Epithelial cell of prostate (primary cell): ENCODE measurements at places on chromosomes 3 and 15.

- DNase-seq, result no peak
Observed at GRCh38 chr15:57253500-57253899, 122.8 kb upstream of the CGNL1 start.

GRCh38 chr3:153273217-153273616 is 111.2 kb downstream of the RAP2B start:
- no peak for DNase-seq

DNA sequence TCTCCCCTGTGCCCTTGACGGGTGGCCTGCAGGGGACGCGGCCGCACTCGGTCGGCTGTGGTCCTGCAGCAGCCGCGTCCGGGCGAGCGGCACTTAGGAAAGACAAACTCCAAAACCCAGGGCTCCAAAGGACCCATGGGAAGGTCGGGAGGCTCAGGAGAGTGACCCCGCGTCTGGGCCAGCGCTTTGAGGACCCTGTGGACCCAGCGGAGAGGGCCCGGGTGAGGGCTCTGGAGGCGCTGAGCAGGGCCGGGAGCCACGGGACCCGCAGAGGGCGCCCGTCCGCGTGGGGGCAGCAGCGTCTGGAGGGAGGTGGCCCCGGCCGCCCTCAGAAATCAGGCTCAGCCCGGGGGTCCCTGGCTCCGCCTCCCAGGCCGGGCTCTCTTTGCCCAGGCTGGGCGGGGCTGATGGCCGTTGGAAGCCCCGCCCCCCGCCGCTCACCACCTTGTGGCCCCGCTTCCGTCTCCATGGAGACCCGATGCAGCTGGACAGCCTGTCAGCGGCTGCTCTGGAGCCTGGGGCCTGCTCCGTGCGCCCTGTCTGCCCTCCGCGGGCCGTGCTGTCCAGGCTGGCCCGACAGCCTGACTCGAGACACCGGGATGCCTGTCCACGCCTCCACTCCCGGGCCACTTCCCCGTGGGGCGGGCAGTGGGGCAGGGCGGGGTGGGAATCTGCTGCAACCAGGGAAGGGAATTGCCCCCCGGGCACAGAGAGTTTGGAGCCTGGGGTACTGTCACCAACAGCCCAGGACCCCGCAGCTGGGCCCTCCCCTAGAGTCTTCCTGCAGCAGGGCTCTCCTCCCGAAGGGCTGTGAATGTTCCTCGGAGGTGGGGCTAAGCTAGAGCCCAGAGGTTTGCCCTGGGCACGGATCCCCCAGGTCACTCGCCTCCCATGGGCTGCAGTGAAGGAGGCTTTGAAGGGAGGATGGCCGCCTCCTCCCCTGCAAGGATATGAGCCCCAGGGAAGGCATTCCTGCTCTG is 34.8 kb upstream of the RPL32 start:
- no peak for DNase-seq

DNA sequence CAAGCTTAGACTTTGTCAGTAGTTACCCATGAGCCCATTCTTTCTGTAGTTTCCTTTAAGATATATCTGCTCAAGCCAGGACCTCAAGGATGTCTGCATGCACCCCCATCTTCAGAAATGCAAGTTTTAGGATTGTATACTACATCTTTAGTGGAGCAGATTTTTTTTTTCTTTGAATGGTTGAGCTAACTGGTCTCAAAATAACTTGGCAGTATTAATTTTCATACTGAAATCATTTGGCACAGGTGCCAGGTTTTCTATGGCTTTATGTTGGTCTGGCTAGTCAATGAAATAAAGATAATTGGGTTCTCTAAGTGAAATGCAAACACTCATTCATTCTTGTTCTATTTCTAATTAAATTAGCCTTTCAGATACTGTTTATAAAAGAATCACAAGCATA is 108.9 kb downstream of the ATG7 start:
- DNase-seq, result no peak

GRCh38 chr15:62902821-62903220 is 139.7 kb upstream of the TPM1 start:
- no peak for DNase-seq

GRCh38 chr3:121883507-121883906 is 10.7 kb upstream of the SLC15A2 start:
- no peak for DNase-seq

DNA sequence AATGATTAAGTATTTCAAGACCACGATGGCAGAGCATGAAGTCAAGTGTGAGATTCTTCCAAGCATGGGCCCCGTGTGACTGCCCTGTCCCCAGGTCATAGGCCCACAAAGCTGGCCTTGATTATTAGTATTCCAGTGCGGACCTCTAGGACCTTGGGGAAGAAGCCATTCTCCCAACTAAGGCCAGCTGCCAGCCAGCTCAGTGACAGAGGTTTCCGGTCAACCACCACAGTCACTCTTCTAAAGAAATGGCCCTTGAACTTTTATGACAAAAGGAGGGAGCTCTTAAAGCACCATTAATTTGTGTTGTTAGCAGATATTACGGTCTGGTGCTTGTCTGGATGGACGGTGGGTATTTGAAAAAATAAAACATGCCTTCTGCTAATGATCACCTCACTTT is 28.0 kb downstream of the FAM3D start:
- DNase-seq, result no peak

DNA sequence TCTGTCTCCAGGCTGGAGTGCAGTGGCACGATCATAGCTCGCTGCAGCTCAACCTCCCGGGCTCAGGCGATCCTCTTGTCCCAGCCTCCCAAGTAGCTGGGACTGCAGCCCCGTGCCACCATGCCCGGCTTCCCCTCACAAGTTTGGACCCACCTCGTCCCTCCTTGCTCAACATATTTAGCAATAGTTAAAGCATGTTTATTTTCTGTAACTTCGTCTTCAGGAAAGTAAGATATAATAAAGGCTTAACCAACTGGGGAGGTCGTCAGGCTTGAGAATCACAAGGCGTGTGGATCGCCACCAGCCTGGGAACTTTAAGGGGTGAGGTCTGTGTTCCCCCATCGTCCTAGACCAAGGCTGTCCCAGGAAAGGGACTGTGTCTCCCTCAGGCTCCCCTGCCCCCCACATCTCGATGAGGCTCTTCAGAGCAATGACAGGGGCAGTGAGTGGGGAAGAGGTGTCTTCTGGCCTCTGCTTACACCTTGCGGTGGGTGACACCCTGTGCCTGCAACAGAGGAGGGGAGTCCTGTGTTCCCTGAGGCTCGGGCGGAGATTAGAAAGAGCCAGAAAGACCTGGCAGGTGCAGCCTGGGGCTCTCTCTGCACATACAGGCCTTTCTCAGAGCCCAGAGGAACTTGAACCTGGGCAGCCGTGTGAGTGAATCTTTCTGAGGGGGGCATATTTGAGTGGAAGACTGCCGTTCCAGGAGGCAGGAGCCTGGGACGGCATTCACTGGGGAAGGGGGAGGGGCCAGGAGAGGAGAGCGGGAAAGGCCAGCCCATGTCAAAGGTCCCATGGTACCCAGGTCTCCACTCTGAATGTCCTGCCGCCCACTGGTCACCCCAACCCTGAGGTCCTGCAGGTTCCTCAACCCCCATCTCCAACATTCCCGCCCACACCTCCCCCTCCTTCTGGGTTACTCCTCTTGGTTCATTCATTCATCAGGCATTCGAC is 152.3 kb downstream of the SMAD6 start:
- no peak for DNase-seq

DNA sequence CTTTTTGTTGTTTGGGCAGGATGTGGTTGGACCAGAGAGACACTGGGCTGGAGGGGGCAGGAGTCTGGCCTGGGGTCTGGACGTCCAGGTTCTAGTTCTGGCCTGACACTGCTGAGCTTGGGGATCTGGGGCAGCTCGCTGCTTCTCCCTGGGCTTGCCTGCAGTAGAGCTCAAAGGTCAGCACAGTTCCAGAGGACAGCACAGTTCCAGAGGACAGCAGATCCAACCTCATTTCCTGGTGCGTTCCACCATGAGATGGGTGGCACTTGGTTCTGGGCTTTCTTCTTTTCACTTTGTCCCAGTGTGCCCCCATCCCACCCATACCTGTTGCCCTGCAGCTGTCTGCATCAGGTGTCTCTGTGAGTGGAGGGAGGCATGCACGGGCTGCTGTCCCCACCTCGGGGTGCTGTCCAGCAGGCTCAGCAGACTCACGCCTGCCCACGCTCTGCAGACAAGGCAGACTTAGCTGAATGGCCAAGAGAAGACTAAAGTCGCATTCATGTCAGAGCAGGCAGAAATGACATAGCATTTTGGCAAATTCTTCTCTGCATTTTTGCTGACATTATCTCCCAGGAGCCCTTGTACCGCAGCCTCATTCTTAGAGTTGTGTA is 16.7 kb downstream of the CACNA2D3 start:
- DNase-seq, result peak; percentile 22

- no peak for DNase-seq
Observed at GRCh38 chr3:64318668-64319271, 93.5 kb upstream of the PRICKLE2 start.

- DNase-seq, result no peak
Observed at GRCh38 chr3:134850761-134851160, 55.7 kb downstream of the EPHB1 start.

GRCh38 chr15:79811406-79812405 is 85.1 kb downstream of the MTHFS start:
- no peak for DNase-seq

DNA sequence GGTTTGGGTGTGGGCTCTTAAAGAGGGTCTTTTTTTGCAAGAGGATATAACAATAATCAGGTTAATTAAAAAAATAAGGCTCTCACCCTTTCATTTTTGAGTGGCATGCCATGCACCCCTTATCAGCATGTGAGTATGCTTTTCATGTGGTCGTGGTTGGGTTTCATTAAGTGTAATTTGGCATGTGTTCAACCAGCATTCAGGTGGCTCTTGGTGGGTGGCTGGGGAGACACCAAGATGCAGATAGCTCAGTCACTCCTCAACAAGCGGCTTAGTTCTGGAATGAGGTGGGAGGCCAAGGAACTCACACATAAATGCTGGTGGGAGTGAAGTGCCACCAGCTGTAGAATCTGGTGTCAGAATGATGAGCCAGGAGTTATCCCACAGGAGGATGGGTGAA is 66.8 kb downstream of the FLNB start:
- DNase-seq, result no peak

GRCh38 chr15:95277266-95277665 is 1045.9 kb downstream of the MCTP2 start:
- DNase-seq, result no peak

- DNase-seq, result no peak
Observed at GRCh38 chr3:194638991-194639605, 5.9 kb upstream of the TMEM44 start.

GRCh38 chr15:37208146-37209040 is 108.0 kb upstream of the MEIS2 start:
- no peak for DNase-seq

- no peak for DNase-seq
Observed at GRCh38 chr3:120198305-120198878, 86.6 kb downstream of the GPR156 start.

GRCh38 chr3:127589600-127590281 is 792 bp downstream of the TPRA1 start:
- DNase-seq, result no peak

- DNase-seq, result no peak
Observed at GRCh38 chr15:40340740-40341400, at the start of gene CCDC9B. CCDC9B (minus strand) TSS chr15:40340939; CDS start chr15:40340819, 120 bp downstream.

- DNase-seq, result no peak
Observed at GRCh38 chr15:44712346-44713005, 1.2 kb downstream of the B2M start.

GRCh38 chr15:49131403-49131802 is 24.0 kb downstream of the COPS2 start:
- DNase-seq, result no peak

DNA sequence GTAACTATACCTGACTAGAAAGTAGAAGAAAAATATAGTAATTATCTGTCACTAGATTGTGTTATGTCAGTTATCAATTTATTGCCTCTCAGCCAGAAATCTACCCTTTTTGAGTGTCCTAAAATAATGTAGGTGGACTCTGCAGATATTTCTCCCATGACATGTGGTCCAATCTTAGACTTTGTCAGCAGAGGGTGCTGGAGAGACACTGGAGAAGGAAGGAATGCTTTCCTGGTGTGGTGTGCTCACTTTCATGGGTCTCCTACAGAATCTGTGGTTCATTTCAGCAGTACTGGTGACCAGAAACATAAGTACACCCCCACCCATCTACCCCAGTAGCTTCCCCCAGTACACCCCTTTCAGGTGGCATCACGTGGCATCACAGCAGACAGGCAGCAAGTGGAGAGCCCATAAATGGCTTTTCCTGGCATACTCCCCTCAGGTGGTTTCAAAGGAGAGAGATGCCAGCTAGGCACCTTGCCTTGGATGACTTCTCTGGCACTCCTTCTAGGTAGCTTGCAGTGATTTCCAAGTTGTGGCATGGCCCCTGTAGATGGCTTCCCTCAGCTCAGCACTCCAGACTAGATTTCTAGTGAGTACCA is 114.7 kb downstream of the GADL1 start:
- no peak for DNase-seq

DNA sequence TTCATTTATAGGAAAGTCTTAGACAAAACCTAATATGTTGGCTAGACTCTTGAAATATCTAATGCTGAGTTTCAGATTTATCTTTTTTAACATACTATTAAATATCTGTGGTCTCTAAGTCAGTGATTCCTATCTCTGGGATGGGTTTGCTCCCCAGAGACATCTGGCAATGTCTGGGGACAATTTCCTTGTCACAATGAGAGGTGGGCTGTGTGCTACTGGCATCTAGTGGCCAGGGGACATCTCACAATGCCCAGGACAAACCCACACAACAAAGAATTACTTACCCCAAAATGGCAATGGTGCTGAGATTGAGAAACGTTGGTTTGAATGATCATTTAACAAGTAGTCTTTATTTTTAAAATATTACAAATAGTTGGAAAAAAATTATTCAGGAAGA is 602.1 kb downstream of the MAGI1 start:
- DNase-seq, result no peak

GRCh38 chr3:184229394-184230080 is at the start of gene VWA5B2:
VWA5B2 (plus strand) TSS chr3:184229585; CDS start chr3:184230529, 944 bp downstream.
- DNase-seq, result no peak

DNA sequence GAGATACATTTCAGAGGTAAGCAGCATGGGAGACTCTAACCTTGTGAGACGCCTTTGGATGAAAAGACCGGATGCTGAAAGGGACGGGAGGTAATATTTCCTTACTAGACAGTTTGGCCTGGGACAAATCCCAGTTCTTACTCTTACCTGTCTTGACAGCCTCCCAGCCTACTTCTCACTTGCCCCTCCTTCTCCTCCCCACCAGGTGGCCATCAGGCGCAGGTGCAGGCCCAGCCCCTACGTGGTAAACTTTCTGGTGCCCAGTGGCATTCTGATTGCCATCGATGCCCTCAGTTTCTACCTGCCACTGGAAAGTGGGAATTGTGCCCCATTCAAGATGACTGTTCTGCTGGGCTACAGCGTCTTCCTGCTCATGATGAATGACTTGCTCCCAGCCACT is 6.3 kb downstream of the HTR3D start:
- no peak for DNase-seq
